ENCODE measurements at places on chromosomes 2 and 18.

GRCh38 chr2:168526641-168527040, 70.6 kb downstream of the CERS6 start:
- no peak for DNase-seq

- no peak for DNase-seq
Measured at GRCh38 chr2:38909872-38910271, 20.2 kb downstream of the ARHGEF33 start.

DNA sequence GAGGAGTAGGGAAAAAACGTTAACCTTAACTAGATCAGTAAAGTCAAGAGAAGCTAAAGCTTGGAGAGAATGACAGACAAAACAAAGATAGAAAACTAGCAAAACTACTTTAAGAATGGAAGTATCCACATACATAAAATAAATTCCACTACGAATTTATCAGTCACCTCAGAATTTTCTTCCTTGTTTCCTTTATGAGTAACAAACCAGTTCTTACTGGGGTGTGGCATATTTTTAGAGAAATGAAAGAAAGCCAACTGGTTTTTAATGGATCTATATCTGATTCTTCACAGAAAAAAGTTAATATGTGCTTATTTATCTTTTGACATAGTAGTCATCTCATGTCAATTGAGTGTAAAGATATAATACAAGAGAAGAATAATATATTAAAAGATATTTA, 2033.7 kb upstream of the CELF4 start:
- no peak for DNase-seq

GRCh38 chr2:212505586-212505985, 33.0 kb downstream of the ERBB4 start:
- no peak for DNase-seq

- no peak for DNase-seq
Measured at GRCh38 chr18:64714086-64714485, 565.2 kb upstream of the LINC00305 start.

DNA sequence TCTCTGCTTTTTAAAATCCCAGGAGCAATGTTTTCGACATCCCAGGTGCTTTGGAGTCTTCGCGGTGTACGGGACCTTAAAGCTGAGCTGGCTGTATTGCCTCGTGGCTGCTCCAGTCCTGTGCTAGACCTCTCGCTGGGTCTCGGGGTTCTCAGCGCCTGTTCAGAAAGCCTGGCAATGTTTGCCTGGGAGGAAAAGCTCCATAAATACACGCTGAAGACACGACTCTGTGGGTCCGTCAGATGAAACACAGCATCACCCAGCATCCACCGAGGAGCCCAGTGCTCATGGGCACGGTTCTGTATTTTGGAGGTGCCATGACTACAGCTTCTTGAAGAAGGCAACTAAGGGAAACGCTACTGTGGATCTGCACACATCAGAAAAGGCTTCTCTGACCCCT, 21.6 kb downstream of the MBP start:
- no peak for DNase-seq

DNA sequence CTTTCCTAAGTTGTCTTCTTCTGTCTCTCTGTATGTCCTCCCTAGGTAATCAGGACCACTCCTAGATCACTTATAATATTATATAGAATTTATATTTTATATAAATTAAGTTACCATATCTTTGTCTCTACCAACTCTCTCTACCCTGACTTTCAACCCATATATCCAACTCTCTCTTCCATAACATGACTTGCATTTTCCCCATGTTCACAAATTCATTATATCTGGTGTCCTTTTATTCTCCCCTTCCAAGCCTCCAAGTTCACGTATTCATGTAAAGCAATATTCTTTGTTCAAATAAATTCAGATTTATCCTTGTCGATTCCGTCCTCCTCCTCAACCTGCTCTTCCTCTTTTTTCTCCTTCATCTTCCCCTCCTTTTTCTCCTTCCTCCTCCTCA, 127.5 kb downstream of the XIRP2 start:
- DNase-seq = no peak
